ENCODE measurements at places on chromosomes 13 and 19.
A peak's percentile ranks its signal among the peaks of the same experiment; 100 is the strongest.

DNA sequence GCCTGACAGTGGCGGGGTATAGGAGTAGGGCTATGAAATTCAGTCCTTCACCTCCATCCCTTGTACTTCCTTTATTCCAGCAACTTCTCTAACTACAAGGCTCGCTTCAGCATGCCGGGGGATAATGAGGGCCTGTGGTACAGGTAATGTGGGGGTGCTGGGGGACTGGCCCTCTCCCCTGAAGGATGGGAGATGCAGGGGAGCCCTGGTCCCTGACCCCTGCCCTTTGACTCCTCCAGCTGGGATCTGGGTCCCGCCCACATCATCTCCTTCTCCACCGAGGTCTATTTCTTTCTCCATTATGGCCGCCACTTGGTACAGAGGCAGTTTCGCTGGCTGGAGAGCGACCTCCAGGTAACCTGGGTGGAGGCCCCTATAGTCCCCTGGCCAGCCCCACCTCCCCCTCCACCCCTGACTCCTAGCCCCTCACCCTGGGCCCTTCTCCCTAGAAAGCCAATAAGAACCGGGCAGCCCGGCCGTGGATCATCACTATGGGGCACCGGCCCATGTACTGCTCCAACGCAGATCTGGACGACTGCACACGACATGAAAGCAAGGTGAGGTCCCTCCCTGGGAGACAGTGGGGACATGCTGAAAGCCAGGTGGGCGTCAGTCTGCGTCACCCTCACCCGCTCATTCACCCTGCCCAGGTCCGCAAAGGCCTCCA is 16.5 kb downstream of the ACP7 start:
- DNase-seq, result no peak

DNA sequence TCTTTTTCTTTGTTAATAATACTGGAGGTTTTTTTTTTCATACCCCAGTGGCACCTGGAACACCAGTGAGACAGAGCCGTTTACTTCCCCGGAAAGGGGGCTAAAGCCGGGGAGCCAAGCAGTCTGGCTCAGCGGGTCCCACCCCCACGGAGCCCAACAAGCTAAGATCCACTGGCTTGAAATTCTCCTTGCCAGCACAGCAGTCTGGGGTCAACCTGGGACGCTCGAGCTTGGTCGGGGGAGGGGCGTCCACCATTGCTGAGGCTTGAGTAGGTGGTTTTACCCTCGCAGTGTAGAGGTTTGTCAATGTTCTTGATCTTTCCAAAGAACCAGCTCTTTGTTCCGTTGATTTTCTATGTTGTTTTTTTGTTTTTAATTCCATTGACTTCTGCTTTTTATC is 94.6 kb upstream of the DIAPH3 start:
- no peak for DNase-seq

DNA sequence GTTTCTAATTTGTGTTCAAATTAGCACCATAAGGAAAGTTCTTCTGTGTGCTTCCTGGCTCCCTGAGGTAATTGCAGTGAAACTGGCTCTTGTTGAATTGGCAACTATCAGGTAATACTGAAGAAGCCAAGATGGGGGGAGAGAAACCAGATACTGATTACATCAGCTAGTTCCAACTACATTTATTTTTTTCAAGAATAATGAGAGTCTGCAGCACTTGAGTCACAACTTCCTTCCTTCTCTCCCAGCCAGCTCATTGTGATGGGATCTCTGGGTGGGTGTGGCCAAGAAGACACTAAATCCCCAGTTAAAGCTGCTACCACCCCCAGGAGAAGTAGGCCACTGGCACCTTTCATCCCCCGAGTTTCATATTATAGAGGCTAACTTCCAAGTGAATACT is 100.7 kb upstream of the RXFP2 start:
- no peak for DNase-seq

DNA sequence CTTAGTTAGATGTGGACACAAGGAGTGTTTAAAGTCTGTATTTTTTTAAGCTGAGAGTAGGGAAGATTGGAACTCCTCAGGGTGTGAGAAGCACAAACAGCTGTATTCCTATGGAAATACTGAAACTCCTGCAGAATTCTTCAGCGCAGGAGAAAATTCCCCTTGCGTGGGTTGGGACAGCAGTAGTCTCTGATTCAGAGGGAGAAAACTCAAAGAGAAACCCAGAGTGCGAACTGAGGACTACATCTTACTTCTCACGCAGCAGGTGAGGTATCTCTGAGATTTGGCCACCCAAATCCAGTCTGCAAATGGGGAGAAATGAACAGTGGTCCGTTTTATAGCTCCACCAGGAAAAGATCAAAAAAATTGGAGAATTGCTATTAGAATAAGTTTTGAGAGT is 60.9 kb downstream of the FRY start:
- DNase-seq, result no peak

DNA sequence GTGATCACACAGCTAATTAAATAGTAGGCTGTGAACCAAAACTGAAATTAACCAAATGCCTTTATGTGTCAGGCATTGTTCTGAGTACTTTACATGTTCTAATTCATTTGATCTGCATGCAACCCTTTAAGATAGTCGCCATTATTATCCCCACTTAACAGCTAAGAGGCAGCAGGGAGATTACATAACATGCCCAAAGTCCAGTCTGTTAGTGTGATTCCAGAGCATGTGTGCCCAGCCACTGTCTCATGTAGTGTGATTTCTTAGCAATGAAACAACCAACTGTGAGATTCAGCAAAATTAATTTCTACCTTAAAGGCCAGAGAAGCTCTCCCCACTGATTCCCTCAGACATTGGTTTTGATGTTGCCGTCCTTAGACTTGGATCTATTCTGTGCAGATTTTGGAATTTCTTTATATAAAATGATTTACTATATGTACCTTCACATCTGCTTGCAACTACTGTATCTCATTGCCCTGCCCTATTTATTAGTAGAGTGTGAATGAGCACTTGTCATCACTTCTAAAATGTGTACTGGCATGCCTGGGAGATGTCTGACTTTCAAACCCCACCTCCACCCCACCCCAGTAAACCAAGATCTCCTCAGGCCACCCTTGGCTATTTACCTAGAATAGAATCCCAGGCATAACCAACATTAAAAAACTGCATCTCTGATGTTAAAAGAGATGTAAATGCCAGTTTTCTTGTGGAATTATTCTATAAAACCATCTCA is 41.2 kb downstream of the POLR1D start:
- no peak for DNase-seq

GRCh38 chr19:17320435-17320834 is 11.1 kb downstream of the DDA1 start:
- no peak for DNase-seq

GRCh38 chr19:49799798-49800376 is 13.2 kb downstream of the FUZ start:
- no peak for DNase-seq

- DNase-seq, result no peak
These were observed 6.1 kb upstream of the ZNF681 start for GRCh38 chr19:23764781-23765180.

DNA sequence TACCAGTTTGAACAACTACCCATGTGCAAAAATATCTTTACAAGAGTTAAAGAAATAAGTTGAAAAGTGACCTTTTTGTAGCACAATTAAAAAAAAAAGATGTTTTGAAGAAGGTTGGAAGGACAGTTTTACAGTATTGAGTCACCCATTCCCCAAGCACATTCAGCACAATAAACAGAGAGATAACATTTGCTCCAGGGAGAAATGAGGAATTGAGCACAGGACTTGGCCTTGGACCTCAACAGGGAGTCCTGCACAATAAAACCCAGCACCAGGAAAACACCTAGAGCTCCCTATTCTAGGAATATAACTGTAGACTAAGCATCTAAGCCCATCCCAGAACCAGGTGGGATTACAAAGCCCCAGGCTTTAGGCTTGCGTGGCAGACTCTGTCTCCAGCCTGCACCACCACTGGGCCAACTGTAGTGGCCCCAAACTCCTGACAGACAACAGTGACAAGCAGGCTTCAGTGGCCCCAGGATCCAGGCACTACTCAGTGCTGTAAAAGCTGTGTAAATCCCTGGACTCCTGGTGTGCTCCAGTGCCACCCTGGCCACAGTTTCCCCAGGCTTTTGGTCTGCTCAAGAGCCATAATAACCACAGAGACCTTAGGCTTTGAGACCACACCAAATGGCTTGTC is 857.2 kb downstream of the SLITRK1 start:
- no peak for DNase-seq

DNA sequence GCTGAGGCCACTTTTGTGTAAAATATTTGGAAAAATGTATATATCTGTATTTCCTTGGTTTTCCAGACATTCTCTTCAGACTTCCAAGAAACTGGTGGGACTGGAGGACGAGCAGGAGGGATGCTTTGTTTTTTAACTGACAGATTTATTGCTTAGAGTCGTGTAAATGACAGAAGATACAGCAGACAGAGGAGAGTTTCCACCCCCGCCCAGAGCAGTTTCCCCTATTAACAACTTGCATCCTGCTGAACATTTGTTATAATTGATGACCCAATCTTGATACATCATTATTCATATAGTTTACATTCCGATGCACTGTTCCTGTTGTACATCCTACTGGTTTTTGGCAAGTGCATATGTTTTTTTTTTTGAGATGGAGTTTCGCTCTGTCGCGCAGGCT is 7.1 kb upstream of the DOCK6 start:
- no peak for DNase-seq

DNA sequence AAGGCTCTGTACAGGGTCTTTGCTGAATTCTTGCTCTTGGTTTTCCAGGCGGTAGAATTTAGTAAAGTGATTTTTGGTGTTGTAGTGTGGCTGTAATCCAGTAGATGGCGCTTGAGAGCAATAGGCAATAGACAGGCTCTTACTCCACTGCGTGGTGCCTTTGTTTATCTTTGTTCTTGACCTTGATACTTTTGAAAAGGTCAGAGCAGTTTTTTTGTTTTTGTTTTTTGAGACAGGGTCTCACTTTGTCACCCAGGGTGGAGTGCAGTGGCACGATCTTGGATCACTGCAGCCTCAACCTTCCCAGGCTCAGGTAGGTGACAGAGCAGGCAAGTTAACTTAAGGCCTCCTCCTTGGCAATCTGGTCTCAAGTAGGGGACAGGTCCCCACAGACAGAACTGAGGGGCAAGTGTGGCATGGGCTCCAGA is 12.2 kb upstream of the LILRA5 start:
- peak; percentile 40 for DNase-seq

GRCh38 chr19:36140304-36141038 is 605 bp downstream of the CAPNS1 start:
- DNase-seq, result peak; percentile 36

GRCh38 chr13:30697996-30698401 is 37.3 kb upstream of the ALOX5AP start:
- DNase-seq, result no peak

DNA sequence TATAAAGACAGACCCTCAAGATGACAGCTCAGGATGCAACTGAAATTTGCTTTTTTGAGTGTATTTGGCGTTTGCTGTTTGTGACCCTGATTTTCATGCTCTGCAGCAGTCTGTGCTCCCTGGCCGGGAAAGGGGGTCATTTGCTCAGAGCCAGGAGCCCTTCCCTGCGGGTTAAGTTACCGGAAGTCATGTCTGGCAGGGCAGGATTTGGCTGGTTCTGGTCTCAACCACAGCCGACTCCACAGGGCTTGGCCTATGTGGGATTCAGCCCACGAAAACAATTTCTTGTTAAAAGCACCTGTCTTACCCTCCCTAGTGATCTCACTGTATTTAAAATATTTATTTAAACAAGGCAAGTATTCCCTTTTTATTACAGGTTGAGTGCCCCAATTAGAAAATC is 22.6 kb downstream of the MCF2L start:
- DNase-seq, result no peak

GRCh38 chr19:45809643-45810159 is 5.4 kb downstream of the RSPH6A start:
- no peak for DNase-seq

- DNase-seq, result no peak
These were observed 185.3 kb downstream of the KCNRG start for GRCh38 chr13:50200569-50200968.
